ENCODE measurements at places on chromosomes 13 and 19.
A peak's percentile ranks its signal among the peaks of the same experiment; 100 is the strongest.

- DNase-seq, result no peak
Observed at GRCh38 chr13:44128552-44129001, 245.0 kb upstream of the SERP2 start.

GRCh38 chr13:99398071-99398470, 90.9 kb upstream of the GPR183 start:
- no peak for DNase-seq

DNA sequence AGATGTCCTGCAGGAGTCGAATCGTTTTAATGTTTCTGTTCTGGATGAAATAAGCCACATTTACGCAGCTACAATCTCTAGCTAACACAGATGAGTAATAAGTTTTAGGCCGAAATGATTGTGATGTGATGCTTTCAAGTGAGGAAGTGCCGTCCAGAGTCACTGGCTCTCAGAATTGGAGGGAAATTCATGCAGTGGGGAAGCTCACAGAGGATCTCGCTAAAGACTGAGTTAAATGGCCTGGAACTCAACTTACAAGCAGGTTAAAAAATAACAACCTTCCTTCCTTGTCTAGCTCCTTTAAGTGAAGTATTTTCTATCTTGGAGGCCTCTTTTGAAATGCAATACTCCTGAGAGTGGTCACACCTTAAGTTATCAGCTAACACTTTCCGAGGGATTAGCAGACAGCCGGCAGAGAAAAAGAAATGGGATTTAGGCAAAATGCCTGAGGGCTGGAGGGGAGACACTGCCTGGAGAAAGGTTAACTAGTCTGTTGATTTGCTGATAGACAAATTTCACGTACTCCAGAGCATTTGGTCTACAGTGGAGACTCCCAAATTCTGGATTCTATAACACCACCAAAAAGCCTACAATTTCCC, 74.2 kb downstream of the IRS2 start:
- no peak for DNase-seq

DNA sequence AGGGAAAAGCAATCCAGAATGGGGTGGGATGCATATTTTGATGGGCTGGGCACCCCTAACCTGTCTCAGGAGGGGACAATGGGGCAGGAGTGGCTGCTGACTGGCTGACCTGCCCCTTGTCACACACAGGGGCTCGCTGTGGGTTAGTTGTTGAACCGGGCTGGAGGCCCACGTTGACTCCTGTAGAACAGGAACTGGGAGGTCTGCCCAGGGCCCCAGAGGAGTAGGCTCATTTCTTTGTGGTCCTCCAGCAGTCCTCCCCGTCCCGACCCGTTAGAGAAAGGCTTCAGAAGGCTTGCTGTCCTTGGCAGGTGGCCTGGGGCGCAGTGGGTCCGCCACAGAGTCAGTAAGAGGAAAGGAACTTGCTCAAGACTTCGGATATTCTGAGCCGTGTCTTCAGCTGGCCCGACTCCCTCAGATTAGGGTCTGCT, 70.1 kb downstream of the COL4A1 start:
- DNase-seq, result no peak

DNA sequence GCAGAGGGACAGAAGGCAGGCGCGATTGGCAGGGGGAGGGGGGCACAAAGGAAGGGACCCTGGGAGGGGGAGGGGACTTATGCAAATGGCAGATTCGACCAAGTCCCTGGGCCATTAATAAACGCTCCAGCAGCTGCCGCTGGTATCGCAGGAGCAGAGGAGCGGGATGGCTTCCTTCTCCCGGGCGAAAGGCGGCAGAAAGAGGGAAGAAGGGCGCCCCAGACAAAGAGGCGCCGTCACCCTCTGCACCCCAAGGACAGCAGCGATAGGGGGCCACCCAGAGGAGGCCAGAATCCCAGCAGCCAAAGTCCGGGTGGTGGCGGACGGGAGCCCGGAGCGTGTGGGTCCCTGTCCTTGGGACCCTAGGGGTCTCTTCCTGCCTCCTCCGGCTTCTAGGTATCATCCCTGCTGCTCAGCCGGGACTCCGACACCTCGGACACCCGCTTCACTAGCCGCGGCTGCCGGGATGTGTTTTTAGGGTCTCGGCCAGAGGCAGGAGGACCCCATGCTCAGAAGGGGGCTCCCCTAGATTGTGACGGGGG, 1.9 kb downstream of the PTPRS start:
- DNase-seq, result no peak

- DNase-seq, result no peak
Observed at GRCh38 chr13:98507282-98507797, 69.6 kb downstream of the STK24 start.

DNA sequence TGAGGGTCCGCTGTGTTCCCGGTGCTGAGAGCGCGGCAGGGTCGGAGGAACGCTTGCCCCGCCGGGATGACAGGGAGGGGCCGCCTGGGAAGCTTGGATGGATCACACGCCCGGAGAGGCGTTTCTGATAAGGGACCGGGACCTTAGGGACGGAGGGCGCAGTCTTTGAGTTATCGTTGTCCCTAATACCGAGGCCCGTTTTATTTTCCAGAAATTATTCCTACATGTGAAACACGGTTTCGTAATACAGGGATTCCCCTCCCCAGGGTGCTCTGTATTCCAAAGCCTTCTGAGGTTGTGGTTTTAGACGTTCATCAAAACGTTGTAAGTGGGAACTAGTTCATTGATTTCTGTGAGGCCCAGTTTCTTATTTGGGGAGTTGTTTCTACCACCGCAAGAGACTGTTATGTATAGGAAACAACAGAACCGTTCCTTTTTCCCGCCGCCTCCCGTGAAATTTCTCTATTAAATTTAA, 752 bp downstream of the PDCD5 start:
- peak; percentile 78 for DNase-seq

DNA sequence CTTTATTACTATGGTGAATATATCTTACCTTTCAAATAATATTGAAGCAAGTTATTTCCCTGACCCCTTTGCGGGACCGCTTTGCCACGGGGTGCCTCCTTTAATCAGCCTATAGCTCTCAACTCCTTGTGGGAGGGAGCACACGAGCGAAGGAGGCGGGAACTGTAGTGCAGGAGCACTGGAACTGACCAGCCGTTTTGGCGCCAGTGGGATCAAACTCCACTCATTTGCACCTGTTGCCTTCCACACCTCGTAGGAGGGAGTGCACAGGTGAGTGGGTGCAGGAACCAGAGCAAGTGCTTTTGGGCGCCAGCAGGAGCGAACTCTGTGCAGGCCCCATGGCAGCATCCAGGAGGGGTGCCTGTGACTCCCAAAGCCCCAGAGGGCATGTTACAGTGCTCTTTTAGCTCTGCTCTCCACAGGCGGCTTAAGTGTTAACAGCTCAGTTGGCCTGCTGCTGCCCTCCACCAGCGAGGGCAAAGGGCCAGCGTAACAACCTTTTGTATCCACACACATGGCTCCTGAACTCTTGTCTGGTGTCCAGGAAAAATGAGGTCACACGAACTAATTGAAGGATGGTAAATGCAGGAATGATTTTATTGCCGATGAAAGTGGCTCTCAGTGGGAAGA, 206.9 kb downstream of the GGACT start:
- no peak for DNase-seq

DNA sequence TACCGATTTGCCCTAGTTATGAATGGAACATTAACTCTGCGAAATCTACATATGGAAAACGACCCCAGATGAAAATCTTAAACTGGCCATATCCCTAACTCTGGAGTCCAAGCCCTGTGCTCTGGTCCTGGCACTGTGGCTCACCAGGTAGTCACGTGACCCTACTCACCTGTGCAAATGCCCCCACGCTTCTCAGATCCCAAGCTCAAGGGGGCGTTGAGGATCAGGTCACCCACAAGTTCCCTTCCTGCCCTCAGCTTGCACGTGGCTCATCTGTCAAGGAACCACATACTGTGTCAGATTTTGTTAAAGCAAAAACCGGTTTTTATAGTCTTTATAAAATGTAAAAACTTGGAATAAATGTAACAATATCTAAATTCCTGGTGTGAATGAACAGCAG, 324.0 kb downstream of the SHISA2 start:
- no peak for DNase-seq

GRCh38 chr19:49326165-49326704, 1.2 kb upstream of the SLC6A16 start:
- DNase-seq, result no peak

GRCh38 chr13:112178769-112179168, 111.8 kb downstream of the SOX1 start:
- no peak for DNase-seq

DNA sequence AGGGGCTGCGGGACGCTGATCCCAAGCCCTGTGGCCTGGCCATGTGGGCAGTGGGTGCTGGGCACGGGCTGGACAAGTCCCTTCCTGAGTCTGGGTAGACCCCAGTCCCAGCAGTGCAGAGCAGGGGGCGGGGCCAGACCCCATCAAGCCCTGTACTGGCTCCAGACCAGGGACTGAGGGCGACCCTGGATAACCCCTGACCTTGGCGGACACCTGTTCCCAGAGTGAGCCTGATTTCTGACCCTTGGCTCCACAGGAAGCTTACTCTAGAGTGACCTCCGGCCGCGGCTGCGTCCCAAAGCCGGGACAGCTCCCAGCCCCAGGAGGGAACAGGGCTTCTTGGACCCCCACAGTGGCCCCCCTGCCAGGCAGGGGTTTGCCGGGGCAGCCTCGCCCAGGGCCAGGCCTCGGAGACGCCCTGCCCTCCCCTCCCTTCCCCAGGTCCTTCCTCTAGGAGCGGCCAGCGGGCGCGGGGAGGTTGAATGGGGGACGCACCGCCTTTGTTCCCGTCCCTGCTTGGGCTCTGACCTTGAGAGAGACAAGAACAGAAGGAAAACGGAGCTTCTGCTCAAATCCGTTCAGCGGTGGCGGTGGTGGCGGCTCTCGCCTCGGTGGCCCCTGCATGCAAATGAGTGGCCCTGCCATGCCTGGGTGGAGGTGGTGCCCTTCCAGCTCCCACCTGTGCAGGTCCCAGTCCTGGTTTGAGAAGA, 2.3 kb upstream of the EFNA2 start:
- no peak for DNase-seq

DNA sequence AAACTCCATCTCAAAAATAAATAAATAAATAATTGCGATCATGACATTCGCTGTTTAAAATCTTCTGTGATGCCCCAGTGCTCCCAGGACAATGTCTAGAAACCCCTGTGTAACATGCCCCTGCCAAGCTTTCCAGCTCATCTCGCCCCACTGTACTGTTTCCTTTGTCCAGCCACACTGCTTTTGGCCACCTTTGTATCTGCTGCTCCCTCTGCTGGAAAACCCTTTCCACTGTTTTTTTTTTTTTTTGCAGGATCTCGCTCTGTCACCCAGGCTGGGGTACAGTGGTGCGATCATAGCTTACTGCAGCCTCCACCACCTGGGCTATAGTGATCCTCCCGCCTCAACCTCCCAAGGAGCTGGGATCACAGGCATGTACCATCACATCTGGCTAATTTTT, 7.5 kb downstream of the PLAUR start:
- DNase-seq, result peak; percentile 28

DNA sequence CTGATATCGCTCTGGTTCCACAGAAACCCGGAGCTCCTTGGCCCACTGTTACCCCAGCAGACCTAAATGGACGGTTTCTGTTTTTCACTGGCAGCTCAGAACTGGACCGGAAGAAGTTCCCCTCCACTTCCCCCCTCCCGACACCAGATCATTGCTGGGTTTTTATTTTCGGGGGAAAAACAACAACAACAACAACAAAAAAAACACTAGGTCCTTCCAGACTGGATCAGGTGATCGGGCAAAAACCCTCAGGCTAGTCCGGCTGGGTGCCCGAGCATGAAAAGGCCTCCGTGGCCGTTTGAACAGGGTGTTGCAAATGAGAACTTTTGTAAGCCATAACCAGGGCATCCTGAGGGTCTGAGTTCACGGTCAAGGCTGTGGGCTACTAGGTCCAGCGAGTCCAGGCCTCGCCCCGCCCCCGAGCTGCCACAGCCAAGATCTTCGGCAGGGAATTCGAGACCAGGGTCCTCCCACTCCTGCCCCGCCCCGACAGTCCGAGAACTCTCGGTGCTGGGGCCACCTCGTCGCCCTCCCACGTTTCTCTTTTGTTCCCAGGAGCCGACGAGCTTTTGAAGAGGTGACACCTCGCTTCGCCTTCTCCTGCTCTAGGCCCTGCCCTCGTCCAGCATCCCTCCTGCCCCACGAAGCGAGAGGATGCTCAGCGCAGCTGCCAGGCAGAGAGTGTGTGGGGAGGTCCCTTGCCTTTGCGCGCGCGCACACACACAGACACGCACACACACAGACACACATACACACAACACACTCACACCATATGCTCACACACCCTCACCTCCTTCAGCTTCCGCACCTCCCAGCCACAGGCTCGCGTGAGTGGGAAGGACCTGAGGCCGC, 8.8 kb downstream of the ZIC2 start:
- no peak for DNase-seq

DNA sequence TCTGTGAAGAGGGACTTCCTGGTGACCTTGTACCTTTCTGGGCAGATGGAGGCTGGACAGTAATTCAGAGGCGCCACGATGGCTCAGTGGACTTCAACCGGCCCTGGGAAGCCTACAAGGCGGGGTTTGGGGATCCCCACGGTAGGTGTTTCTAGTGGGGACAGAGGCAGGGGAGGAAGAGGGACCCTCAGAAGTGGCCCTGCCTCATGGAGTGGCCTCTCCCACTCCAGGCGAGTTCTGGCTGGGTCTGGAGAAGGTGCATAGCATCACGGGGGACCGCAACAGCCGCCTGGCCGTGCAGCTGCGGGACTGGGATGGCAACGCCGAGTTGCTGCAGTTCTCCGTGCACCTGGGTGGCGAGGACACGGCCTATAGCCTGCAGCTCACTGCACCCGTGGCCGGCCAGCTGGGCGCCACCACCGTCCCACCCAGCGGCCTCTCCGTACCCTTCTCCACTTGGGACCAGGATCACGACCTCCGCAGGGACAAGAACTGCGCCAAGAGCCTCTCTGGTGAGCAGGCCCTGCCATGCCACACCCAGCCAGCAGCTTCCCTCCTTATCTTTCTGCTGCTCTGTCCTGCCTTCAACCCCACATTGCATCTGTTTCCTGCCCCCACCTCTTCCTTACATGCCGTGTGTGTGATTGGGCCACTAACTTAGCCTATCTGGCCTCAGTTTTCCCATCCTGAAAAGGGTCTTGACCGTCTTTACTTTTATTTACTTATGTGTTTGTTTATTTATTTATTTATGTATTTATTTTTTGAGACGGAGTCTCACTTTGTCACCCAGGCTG, 7.3 kb downstream of the ANGPTL4 start:
- DNase-seq, result no peak

DNA sequence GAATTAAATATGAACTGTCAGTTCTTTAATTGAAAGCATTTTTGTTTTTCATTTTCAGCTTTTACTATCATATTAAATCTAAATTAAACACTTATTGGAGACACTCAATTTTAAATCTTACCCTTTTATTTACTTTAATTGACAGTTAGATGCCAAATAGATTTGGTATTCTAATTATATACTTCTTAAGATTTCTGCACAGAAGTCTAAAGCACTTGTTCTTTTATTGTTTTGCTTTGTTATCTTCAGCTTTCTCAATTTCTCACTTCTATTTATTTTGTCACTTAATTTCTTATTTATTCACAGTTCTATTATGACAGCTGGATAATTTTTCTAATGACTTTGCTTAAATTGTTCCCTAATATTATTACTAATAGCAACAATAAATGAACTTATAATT, 1397.3 kb upstream of the MIR17HG start:
- no peak for DNase-seq

Data from cardiac fibroblast (primary cell).